PC-9 (cell line): ENCODE measurements at places on chromosomes 7 and 10. TPM values are rescaled to one million over a fixed set of nuclear protein-coding genes. Genes with fewer than 3 reads are reported as not detected.

CYP2C19 gene
- not detected in 2 replicates for total RNA-seq

RPEL1 gene
- total RNA-seq, result not detected in 2 replicates

- DNase-seq, result no peak
Measured at GRCh38 chr7:53119514-53119941, 84.1 kb downstream of the POM121L12 start.

GRCh38 chr10:71550628-71551027, 153.9 kb downstream of the CDH23 start:
- DNase-seq, result no peak

GRCh38 chr7:112546723-112547513, 66.1 kb downstream of the LSMEM1 start:
- no peak for DNase-seq

- no peak for DNase-seq
Measured at GRCh38 chr7:158809596-158809995, 19.7 kb downstream of the ESYT2 start.

DNA sequence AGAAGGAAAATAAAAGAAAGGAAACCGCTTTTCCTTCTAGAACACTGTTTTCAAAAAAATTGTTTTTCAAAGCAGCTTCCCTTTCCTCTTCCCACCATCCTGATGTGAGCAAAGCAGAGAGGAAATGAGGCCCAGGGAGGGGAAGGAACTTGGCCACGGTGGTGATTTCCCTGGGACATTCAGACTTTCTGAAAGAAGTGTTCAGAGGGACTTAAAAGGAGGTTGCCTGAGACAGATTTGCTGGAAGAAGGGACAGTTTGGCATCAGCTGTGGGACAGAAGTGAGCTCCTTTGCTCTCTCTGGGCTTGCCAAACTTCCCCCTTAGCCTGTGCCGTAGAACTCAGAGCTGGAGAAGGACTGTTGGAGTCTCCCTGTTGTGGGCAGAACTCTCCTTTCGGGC, 30.3 kb downstream of the ADCYAP1R1 start:
- DNase-seq, result no peak

- no peak for DNase-seq
Measured at GRCh38 chr7:67519171-67519570, 522.5 kb downstream of the TYW1 start.
